CD4-positive, alpha-beta T cell treated with Interferon alpha-2 for 1 hour (primary cell): ENCODE measurements at places on chromosomes 4 and X.

DNA sequence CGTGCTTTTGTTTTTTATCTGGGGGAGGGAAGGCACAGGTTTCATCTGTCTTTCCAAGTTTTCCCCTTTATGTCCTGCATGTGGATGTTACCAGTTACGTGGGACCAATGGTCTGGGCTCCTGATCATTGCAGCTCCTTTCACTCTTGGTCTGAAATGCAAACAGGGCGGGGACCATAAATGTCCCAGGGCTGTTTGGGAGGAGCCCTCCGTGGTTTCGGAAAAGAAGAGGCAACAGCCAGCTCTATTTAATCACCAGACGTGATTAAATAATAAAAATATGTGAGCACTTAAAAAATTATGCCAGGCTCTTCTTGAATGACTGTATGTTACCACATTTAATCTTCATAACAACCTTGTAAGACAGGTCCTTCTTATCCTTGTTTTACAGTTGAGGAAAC lies 30.8 kb upstream of the C1GALT1C1 start:
- DNase-seq: no peak

- DNase-seq: no peak
These were observed 221.5 kb upstream of the NDST4 start for GRCh38 chr4:115334736-115335411.

DNA sequence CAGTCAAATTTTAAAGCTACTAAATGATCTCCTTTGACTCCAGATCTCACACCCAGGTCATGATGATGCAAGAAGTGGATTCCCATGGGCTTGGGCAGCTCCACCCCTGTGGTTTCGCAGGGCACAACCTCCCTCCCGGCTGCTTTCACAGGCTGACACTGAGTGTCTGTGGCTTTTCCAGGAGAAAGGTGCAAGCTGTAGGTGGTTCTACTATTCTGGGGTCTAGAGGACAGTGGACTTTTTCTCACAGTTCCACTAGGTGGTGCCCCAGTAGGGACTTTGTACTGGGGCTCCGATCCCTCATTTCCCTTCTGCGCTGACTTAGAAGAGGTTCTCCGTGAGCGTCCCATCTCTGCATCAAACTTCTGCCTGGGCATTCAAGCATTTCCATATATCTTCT lies 845.2 kb downstream of the PCDH18 start:
- DNase-seq: no peak

DNA sequence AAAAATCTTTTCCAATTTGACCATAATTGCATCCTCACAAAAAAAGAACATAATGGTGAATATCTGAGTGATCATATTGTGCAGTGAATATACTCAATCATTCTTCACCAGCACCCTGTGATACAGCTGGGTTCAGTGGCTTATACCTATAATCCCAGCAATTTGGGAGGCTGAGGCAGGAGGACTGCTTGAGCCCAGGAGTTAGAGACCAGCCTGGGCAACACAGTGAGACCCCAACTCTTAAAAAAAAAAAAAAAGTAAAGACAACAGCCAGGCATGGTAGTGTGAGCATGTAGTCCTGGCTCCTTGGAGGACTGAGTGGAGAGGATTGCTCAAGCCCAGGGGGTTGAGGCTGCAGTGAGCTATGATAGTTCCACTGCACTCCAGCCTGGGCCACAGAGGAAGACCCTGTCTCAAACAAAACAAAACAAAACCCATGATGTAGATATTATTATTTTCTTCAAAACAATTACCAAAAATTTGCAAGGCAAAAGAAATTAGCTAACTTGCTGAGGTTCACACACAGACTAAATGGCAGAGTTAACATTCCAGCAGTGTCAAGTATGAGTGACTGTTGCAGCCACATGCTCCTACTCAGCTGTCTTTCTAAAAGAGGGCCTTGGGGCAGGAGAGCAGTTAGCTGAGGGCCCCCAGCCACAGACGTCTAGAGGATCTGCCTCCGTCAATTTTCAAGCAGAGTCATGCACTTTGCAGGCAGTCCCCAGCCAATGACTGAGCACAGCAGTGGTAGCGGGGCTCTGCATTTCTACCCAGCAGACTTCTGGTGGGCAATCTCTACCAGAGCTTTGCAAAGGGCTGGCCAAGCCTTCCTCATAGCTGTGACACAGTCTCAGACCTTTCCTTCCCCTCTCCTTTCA lies 33.4 kb downstream of the ADGRA3 start:
- DNase-seq: no peak

DNA sequence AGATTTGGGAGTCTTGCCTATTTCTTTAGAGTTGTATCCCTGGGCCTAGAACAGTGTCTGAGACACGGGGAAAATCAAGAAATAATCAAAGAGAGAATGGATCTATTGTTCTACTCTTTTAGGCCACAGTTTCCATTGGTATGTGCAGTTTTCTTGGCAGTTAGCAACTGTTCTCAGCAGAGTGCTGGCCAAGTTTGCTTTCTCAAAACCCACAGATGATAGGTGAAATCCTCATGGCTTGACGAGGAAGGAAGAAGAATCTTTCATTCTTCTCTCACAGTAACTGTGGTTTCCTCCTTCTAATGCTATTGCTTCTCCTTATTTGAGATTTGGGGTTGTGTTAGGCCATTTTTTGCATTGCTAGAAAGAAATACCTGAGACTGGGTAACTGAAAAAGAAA lies 42.2 kb downstream of the AGA start:
- no peak for DNase-seq

DNA sequence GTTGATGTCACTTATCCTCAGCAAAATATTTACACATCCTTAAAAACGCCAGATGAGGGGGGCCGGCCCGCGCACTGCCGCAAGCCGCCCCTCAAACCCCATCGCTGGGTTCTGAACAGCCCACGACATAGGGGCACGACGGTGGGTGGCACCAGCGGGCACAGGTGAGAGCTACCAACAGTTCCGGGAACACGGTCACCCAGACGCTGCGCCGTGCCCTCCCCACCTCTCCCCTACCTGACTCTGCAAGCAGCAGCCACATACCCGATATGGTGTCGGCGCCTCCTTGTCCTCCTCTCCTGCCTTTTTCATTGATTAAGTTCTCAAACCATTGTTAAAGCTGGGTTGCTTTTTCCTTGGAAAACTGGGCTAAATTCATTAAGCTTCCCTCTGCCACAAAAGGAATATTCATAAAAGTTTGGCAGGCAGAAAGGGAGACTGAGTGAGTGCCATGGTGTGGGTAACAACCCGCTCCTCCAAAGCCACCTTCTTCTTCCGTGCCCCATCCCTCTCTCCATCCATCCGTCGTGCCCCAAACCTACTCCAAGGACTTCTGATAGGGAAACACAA lies 1.4 kb downstream of the RAI2 start:
- DNase-seq: peak; percentile 35

GRCh38 chr4:148327683-148328082 lies 114.5 kb downstream of the NR3C2 start:
- DNase-seq: no peak

DNA sequence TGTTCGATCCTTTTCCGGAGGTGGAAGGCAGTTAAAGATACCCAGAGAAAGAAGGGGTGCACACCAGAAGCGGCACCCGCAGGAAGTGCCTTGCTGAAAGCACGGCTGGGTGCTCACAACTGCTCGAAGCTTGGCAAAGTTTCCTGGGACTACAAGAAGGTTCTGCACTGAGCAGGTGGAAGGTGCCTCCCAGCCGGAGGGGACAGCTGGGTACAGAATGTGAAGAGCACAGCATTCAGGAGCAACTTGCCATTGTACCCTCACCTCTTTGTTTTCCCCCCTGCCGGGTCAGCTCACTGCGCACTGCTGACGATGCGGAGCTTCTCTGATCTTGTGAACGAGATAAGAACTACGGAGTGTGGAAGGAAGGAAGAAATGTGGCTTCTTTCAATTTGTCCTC lies 289.2 kb downstream of the FBXW7 start:
- DNase-seq: no peak

- DNase-seq: no peak
These were observed 390.1 kb downstream of the ANKRD50 start for GRCh38 chr4:124322234-124323065.

DNA sequence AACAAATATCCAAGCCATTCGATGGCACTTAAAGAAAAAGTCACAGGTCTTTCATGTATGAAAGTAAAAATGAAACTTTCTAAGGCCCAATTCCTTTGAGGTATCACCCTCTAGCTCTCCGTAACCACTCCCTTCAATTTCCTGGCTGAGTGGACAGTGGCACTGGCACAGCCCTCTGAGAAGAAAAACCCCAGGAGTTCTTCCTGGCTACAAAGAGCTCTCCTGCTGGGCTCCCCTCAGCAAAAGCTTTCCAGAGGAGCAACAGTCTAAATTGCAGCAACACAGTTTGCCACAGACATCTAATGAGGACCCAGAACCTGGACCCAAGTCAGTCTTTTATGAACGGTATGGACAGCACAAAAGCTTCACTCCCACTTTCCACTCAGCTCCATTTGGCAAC lies 71.8 kb downstream of the FUNDC1 start:
- no peak for DNase-seq
